ENCODE measurements at places on chromosomes 2 and 18.

- no peak for DNase-seq
These were observed 182.2 kb downstream of the NRP2 start for GRCh38 chr2:205864491-205864890.

GRCh38 chr2:240983361-240983995 lies 14.9 kb upstream of the SNED1 start:
- no peak for DNase-seq

DNA sequence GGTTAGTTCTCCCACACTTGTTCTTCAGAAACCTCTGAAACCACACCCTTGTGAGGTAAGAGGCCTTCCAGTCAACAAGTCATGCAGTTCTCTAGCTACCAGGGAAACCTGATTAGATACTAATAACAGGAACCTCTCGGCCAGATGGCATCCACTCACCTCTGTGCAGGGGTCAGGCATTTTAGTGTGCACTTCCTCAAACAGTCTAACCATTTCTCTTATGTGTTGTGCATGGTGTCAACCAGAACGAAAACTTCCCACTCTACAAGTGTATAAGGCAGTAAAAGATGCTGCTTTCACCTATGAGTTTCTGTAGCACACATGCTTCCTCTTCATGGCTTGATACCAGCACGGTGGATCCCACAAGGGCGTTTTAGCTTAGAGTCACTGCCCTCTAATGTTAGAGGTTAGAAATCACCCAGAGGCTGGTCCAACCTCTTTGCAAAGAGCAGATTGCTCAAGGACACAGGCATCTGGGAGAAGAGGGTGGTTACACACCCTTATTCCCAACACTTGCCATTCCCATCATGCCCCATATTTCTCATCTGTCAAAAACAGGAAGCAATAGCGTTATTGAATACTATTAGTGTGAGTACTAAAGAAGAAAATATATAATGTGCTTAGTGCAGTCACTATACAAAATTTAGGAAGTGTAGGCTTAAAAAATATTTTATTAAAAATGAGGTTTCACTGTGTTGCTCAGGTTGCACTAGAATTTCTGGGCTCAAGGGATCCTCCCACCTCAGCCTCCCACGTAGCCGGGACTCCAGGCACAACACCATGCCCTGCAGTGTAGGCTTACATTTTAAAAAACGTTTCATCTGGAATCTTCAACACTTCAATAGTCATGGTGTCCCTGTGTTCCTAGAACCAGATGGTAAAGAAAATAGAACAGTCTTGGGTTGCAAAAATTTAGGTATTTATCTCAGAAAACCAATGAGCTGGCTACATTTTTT lies 34.5 kb upstream of the RAB31 start:
- DNase-seq = peak; percentile 82

DNA sequence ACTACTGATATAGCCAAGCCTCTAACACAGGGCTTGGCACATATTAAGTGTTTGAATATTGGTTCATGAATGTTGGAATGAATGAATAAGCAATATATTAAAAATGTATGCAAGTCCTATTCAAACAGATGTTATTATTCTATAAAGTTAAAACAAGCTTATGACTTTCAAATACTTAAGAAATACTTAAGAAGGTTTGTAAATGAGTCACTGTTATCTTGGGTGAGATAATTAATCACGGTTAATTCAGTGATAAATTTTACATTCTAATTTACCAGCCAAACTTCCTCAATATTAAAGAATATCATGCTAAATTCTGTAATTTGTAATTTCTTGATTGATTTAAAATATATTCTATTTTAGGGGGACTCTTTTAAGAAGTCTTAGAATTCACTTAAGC lies 74.8 kb downstream of the RBMS1 start:
- no peak for DNase-seq

DNA sequence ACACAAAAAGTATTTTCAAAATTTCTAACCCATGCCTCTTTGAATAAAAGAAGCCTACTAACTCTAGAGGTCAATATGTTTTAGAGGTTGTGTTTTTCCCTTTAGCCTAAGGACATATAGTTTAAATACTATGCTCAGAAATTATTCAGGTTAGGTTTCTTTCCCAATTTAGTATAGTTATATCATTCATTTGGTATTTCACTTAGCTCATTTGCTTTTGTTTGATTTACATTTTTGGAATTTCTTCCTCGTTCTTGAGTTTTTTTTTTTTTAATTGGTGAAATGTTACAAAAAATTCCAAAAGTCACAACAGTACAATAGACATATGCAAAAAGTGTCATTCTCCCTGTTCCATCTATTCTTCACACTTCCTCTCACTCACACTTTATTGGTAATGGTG lies 371.3 kb upstream of the TNP1 start:
- no peak for DNase-seq

GRCh38 chr2:178291703-178292102 lies 97.4 kb downstream of the OSBPL6 start:
- DNase-seq = no peak

- peak; percentile 57 for DNase-seq
These were observed 910 bp downstream of the SRSF7 start for GRCh38 chr2:38750011-38750890.

DNA sequence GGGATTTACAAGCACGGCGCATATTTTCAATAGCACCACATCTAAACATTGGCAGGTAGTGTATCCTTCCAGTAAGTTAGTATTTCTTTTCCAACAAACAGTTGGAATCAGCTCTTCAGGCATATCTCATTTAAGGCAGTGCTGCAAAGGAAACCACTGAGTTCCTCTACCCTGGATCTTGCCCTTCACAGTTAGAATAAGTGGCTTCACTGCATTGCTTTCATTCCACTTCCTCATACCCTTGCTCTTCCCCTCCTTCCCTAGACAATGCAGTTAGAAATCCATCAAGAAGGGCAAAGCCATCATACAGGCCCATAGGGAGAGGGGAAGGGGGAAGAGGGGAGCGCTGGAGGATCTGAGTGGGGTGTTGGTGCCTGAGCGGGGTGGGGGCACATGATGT lies 173.7 kb downstream of the FBXO15 start:
- no peak for DNase-seq

DNA sequence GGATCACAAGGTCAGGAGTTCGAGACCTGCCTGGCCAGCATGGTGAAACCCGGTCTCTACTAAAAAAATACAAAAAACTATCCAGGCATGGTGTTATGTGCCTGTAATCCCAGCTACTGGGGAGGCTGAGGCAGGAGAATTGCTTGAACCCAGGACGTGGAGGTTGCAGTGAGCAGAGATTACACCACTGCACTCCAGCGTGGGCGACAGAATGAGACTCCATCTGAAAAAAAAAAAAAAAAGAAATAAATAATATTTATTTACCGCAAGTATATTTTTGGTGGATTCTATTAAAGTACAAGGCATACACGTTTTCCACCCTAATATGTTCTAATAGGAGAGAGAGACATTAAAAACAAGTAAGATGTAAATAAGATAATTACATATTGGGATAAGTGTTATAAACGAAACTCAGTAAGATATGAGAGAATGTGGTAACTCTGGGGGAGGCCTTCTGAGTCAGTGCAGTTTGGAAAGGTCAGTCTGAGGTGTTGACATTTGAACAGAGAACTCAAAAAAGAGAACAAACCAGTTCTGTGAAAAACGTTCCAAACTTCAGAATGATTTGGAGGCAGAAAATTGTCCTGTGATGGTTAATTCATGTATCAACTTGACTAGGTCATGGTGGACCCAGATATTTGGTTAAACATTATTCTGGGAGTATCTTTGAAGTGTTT lies 8.8 kb upstream of the POLI start:
- no peak for DNase-seq

DNA sequence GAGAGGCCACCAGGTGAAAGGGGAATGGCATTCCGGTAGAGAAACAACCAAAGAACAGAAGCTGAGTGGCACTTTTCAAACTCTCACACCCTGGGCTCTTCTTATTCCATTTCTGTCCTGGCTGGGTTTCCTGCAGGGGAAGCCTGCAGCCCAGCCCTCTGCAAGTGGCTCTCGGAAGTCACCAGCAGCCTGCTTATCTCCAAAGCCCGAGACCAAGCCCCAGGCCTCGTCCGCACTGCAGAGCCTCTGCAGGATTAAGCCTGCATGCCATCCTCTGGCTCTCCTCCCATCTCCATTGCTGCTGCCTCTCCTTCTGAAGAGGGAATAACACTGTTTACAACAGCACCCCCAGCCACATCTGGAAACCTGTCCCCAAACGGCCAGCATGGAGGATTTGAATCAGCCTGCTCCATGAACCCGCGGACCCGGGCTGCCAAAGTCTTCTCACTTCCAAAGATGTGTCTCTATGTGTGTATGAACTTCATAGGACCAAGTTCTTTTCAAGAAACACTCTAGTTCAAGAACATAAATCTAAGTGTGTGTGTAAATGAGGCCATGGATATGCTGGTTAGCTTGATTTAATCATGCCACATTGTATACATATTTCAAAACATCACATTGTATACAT lies 54.2 kb downstream of the DIPK1C start:
- DNase-seq = no peak

DNA sequence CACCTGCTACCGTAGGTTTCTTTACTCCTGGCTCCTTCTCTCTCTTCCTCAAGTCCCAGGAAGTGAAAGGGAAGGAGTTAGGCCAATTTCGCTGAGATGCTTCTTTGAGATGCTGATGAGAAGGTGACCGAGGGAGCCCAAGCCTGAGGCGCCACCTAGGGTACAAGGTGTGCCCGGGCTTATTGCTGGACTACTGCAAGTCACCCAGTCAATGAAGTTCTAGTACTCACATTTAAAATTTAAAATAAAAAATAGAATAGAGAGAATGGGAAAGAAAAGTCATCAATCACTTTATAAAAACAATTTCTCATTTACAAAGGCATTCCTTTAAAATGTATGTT lies 45.3 kb downstream of the ACAA2 start:
- peak; percentile 28 for DNase-seq

DNA sequence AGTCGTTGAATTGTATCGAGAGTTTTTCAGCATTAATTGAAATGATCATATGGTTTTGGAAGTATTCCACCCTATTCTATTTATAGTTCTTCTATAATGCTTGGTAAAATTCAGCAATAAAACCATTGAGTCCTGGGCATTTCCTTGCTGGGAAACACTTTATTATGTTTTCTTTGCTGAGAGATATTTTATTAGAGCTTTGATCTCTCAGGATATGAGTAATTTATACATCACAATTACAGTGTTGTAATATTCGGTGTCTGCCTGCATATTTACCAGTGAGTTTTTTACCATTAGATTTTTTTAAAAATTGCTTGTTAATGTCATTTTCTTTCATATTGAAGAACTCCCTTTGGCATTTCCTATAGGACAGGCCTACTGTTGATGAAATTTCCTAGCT lies 402.7 kb upstream of the FSIP2 start:
- no peak for DNase-seq

DNA sequence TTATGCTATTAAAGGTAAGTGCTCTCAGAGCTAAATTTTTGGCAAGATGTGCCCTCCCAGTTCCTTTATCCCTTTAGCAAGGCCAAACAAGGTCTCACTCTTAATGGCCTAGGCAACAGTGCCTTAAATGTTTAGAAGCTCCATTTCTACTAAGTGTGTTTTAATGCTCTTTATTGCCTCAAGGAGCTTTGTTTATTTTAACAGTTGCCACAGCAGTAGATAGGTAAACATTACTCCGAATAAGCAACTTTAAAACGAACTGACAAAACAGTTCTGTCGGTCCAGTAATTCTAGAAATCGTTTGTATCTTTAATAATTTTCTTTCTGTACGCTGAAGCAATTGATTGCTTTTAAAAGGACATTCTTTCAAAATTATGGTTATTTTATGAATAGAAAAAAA lies 74.5 kb downstream of the PIEZO2 start:
- DNase-seq = no peak

DNA sequence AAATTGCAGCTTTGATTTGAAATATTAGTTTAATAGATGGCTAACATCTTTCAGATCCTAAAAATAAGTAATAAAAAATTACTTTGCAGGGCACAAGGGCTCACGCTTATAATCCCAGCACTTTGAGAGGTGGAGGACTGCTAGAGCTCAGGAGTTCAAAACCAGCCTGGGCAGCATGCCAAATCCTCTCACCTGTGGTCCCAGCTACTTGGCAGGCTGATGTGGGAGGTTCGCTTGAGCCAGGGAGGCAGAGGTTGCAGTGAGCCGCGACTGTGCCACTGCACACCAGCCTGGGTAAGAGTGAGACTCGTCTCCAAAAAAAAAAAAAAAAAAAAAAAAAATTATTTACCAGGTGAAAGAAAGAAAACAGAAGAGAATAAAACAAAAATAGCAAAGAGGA lies 449.8 kb downstream of the NRXN1 start:
- no peak for DNase-seq

DNA sequence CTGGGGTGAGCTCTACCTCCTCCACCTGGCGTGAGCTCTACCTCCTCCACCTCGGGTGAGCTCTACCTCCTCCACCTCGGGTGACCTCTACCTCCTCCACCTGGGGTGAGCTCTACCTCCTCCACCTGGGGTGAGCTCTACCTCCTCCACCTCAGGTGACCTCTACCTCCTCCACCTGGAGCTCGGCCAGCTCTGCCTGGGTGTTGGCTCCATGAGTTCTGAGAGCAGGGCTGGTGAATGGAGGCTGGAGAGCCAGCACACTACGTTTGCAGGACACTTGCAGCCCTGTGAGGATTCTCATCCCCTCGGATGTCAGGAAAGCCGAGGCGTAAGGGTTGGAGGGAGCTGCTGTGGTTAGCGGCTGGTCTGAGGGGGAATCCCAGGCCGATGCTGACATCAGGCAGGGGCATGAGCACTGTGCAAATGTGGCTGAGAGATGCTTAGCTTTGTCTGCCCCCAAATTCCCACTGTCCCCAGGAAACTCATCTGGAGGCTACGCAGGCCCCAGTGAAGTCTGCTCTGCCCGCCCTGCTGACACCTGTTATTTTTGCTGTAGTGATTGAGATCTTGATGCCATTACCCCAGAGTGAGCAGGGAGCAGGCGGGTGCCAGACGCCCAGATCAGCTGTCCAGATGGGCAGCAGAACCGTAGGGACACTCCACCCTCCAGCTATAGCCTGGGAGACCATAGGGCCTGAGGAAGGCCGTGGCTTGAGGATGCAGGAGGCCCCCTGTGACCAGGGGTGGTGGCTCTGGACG lies 3.3 kb downstream of the CROCC2 start:
- DNase-seq = no peak

- DNase-seq = peak; percentile 96
These were observed 6.7 kb downstream of the CTDSP1 start for GRCh38 chr2:218406209-218406948.

GRCh38 chr2:173355866-173356508 lies 1.3 kb downstream of the CDCA7 start:
- no peak for DNase-seq

DNA sequence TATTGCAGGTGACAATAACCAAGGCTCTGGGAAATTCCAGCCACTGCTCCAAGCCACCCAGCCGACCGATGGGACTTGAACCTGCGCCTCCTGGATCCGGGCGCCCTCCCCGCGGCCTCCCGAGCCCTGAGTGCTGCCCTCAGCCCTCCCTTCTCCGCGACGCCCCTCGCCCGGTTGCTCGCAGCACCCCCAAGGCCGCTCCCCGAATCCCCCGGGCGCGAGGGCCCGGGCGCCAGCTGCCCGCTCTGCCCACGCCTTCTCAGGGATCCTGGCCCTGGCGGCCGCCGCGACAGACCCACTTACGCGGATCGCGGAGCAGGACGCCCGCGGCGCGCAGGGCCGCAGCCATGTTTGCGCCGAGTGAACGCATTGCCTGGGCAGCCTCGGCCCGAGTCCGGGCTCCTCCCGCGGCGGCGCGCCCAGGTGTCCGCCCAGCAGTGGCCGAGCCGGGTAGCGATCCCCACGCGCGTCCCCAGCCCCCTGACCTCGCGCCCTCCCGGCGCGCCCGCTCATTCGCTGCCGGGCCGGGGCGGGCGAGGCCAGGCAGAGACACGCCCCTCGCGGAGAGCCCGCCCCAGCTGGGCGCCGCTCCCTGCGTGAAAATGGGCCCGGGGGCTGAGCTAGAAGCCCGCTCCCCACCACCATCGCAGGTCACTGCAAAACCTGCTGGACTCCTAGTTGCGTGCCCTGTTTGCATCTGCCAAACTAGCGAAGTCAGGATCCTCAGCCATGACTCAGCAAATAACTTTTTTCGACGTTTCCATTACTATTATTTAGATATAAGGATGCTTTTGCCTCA lies at the start of gene FECH:
Gene FECH (minus strand): TSS at position 452 of the 799 bp plus-strand sequence. CDS start 82 bp downstream, at position 370.
- DNase-seq = peak; percentile 74

Measured in MM.1S (cell line).